NCI-H1417 treated with DMSO at 0.1 percent for 48 hours (cell line): ENCODE measurements at places on chromosomes 5 and 9.

GRCh38 chr9:88571419-88571818 lies 36.4 kb downstream of the NXNL2 start:
- DNase-seq = no peak

- DNase-seq = no peak
Measured at GRCh38 chr9:77563174-77563573, 84.9 kb downstream of the GNA14 start.

- DNase-seq = no peak
Measured at GRCh38 chr5:95531491-95531890, 23.3 kb downstream of the SKIC3 start.

GRCh38 chr9:128408963-128409431 lies 11.7 kb upstream of the CERCAM start:
- DNase-seq = no peak

DNA sequence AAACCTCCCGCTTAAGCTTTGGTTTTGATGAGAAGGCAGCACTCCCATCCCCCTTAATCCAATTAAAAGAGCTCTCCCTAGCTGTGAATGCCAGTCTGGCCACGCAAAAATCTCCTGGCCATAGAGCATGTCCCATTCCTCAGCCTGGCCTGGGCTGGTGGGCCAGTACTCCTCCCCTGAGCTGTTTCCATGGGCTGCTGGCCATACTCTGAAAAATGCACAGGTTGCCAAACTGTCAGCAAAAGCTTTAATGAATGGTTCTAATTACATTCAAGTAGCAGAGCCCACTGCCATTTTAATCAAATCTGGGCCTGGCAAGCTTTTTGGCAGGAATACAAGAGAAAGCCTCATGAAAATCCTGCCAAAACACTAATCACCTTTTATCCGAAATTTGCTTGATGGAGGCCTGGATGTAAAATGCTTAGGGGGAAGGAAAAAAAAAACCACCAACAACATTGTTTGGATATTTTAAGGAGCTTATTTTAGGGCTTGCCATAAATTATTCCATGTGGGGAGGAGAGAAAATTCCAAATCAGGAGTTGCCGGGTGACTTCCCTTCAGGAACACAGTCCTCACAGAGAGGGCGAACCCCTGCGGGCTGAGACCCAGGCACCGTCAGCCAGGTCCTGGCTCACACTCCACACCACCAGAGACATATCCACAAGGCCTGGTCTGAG lies 243.3 kb downstream of the SEC61B start:
- no peak for DNase-seq

GRCh38 chr5:141517880-141518617 lies 29.2 kb downstream of the PCDHGC5 start:
- no peak for DNase-seq

GRCh38 chr5:135425641-135426040 lies 21.5 kb downstream of the DCANP1 start:
- no peak for DNase-seq

DNA sequence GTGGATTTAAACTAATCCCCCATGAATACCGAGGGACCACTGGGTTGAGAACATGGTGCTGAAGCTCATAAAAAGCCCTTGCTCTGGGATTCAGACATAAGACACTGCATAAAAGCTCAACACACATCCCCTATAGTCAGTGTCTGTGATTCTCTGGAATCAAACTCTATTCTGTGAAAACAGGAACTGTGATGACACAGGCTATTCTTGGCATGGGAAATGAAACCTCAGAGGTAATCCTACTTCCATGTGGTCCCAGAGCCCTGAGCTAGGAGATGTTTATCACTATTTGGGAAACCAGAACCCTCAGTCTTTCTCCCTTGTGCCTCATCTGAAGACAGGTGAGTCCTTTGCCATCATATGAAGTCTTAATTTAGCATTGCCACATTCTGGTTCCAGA lies 135.4 kb upstream of the PRSS3 start:
- no peak for DNase-seq

DNA sequence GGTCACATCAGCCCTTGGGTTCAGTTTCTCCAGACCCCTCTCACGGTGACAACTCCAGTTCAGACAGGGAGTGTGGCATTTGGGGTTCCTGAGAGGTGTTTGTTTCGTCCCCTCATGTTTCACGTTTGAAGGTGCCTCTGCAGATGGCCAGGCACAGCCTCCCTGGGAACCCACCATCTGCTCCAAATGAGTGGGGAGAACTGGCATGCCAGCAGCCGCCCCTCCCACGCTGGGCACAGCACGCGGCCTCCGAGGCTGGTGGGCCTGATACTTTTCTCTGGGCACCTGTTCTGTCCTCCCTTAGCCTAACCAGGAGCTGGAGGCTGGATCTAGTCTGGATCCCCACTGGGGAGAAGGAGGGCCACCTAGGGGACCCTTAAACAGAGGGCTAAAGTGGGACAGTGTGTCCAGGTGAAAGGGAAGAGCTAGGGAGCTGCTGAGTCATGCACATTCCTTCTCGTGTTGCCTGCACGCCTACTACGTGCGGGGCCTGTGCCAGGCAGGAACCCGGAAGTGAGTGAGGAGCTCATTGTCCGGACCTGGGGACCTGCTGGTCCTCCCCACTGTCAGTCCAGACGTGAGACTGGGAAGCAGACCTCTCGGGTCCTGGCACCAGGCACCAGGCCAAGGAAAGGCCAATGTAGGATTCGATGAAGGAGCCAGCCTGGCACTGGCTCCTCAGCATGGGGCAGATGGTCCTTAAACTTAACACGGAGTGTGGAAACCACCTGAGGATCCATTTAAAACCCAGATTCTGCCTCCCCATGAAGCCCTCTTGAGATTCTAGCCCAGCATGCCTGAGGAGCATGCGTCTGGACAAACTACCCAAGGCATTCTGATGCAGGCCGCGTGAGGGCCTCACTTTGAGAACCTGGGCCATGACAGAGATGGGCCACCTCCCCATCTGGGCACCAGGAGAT lies 11.7 kb downstream of the DNM1 start:
- DNase-seq = no peak

DNA sequence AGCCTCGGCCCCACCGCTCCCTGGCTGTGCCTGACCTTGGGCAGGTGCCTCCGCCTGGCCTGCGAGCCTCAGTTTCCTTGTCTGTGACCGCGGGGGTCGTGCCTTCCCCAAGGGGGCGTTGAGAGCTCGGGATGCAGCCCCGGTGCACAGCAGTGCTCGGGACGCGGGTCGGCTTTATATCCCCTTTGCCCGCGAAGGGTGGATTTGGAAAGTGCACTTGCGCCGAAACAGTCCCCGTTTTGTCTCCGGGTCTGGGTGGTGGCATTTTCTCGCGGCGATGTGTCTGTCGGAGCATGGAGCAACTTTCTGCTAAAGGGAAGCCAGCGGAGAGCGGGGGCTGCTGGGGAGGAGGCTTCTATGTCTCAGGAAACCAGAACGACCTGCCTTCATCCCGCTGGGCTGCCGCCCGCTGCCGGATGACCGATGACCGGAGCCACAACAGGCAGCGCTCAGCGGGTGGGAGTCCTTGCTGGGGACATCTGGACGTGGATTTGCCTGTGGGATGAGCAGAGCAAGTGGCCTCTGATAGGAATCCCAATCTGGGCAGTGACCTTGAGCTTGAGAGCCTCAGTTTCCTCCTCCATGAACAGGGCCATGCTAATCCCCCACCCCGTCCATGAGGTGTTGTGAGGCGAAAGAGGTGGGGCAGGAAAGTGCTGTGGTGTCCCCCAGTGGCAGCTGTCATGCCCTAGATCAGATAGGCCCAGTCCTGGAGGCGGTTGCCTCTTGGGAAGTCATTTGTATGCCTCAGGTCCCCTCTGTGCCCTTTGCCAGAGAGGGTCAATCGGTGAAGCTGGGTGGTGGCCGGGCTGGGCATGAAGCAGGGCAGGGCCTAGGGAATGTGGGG lies 651 bp downstream of the HRH2 start:
- no peak for DNase-seq

DNA sequence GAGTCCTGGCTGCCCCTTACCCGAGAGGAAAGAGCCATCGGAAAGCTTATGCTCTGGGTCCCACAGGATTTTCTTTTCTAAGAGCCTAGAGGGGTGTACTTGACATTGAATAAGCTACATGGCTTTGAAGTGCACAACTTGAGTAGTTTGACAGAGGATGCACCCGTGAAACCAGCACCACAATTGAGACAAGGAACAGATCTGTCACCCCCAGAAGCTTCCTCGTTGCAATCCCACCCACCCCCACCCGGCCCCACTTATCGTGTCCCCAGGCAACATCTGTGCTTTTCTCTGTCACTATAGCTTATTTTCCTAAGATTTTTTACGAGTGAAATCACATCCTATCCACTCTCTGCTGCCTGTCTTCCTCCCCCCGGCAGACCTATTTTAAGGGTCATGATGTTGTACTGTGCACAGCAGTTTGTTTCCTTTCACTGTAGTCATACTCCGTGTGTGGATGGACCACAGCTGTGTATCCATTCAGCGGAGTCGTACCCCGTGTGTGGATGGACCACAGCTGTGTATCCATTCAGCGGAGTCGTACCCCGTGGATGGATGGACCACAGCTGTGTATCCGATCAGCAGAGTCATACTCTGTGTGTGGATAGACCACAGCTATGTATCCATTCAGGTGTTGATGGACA lies 8.8 kb upstream of the FCN2 start:
- no peak for DNase-seq
